MV-4-11 (cell line): ENCODE measurements at places on chromosomes 16 and 17.

- DNase-seq: peak; percentile 83
Observed at GRCh38 chr17:60077672-60078519, 825 bp downstream of the HEATR6 start.

DNA sequence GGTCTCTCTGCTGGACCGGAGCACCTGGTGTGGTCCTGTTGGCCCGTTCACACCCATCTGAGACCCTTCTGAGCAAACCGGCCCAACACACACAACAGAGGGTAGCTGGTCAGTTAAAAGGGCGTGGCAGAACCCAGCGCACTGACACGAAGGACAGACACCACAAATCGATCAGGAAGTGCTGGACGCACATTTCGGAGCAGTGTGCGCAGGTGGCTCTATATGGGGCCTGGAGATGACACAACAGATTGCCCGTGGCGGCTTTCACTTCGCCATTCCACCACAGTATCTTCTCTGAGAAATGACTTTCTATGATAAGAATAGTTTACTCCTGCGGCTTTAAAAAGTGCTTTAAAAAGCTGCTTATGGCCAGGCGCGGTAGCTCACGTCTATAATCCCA lies 12.5 kb downstream of the CCDC57 start:
- DNase-seq: peak; percentile 85

DNA sequence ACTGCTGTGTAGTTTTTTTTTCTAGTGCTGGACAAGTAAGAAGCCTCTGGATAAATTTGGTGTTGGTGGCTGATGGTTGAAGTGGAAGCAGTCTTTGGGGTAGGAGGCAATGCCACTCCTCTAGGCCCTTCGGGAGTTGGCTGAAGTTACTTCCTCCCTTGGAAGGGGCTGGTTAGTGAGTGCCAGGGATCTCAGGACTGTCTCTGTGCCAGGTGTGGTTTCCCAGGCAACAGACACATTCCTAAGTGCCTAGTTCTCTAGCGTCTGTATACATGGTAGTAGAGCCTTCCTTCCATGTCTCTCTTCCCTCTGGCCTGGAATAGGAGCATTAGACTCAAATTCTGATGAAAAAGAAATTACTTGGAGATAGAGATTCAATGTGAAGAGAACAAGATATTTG lies 15.3 kb downstream of the TMEM98 start:
- no peak for DNase-seq

DNA sequence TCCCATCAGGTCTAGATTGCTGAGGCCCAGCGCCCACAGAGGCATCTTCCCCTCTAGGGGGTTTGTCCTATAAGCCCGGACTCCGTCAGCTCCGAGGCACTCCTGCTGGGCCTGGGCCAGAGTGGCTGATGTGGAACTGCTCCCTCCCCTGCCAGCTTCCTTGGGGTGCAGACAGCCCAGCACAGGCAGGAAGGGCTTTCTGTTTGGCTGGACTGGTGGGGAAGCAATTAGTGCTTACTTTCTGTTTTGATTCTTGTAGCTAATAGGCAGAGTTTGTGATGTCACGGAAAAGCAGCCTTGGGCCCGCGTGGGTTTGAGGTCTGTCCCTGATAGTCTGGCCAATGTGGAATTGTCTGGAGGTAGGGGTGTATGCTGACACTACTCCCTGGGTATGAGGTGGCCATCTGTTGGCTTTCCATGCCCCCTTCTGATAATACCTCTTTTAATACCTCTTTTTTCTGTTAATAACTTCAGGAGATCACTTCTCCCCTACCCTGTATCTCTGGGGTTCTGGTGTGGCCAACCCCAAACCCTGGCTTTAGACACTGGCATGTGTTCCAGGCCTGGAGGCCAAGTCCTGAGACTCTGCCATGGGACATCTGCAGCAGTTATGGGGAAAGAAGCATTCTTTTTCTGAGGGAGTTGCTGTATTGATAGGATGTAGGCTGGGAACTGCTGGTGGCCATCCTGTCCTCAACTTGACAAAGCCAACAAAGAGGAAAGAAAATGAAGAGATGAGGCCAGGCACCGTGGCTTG lies 190.9 kb downstream of the RAB11FIP4 start:
- DNase-seq: peak; percentile 67

DNA sequence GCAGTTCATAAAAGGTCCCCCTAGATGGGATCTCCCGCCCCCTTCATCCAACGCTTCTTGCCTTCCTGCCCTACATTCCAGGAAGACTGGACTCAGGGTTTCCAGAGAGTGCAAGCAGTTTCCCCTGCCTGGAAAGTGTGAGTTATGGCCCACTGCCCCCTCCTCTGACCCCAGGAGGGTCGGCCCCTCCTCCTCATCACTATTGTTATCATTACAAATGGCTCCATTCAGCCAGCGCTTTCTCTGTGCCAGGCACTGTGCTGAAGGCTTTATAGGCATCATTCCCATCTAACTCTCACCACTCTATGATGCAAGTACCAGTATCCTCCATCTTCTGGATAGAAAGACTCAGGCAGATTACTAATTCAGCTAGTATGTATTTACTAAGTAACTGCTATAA lies 90.7 kb downstream of the USP31 start:
- DNase-seq: no peak
